CD4-positive, alpha-beta T cell treated with Interleukin-10 for 1 hour (primary cell): ENCODE measurements at places on chromosomes 7 and 10.

DNA sequence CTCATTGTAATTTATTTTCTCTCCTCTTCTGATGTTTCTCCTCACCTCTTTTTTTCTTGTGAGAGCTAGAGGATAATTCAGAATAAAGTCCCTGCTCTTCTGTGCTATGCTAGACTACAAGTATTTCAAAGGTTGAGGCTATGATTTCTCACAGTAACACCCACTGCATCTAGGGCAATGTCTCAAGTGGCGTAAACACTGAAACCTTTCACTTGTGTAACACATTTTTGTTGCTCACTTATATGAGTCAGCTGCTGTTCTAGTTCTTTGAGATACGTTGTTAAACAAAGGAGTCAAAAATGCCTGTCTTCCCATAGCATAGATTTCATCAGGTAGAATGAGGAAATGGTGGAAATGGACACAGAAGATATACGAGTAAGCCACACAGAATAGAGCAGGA lies 305.1 kb upstream of the PITRM1 start:
- no peak for DNase-seq

GRCh38 chr7:30990673-30991170 lies 27.0 kb downstream of the GHRHR start:
- DNase-seq: no peak

DNA sequence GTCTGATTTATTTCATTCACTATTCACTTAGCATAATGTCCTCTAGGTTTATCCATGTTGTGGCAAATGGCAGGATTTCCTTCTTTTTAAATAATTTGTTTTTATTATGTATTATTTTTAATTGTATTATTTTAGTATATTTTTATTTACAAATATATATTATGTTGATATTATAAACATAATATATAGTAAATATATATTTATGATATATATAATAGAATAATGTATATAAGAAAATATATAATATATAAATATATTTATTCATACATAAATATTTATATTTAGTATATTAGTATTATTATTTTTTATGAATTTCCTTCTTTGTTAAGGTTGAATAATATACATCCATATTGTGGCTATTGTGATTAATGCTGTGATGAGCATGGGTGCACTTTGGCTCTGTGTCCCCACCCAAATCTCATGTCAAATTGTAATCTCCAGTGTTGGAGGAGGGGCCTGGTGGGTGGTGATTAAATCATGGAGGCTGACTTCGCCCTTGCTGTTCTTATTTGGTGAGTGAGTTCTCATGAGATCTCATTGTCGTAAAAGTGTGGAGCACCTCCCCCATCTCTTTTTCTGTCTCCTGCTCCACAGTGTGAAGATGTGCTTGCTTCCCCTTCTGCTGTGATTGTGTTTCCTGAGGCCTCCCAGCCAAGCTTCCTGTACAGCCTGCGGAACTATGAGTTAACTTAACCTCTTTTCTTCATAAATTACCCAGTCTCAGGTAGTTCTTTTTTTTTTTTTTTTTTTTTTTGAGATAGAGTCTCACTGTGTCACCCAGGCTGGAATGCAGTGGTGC lies 52.3 kb upstream of the CYP2C18 start:
- no peak for DNase-seq

GRCh38 chr7:51299391-51300133 lies 17.0 kb downstream of the COBL start:
- DNase-seq: no peak

DNA sequence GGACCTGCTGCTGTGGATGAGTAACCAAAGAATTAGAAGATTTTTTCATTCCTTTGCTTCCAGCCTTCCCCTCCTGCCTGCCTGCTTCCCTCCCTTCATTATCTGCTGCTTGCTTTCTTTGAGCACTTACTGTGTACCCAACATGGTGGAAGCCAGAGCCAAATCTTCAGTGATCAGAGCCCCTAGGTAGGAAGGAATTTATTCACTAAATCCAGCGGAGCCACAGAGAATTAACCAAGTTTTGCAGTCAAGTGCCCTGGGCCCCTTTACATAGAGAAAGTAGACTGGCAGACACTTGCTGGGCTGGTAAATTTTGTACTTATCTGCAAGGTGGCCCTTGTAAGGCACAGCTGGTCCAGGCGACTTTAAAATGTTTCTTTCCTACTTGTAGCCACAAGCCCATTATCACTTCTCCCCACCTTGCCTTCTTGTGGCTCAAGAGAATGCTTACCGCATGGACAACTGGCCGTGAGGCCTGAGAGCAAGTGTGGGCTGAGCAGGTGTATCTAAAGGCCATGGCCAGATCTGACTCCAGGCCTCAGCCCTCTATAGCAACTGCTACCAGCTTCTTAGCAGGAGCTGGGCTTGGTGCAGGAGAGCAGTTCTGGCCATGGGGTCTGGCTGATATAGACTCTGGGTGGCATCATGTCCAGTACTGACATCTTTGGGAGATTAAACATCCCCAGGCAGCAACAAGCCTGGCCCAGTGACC lies 11.1 kb downstream of the UNC5B start:
- DNase-seq: no peak

- DNase-seq: peak; percentile 34
Observed at GRCh38 chr7:5780801-5781496, 514 bp downstream of the RNF216 start.

- no peak for DNase-seq
Observed at GRCh38 chr7:111164442-111164841, 73.5 kb downstream of the LRRN3 start.

- no peak for DNase-seq
Observed at GRCh38 chr7:94969434-94970084, 62.2 kb downstream of the PPP1R9A start.

- no peak for DNase-seq
Observed at GRCh38 chr10:92387289-92387940, 96.4 kb downstream of the MARCHF5 start.

- no peak for DNase-seq
Observed at GRCh38 chr10:116408719-116409118, 18.9 kb upstream of the PNLIPRP3 start.

DNA sequence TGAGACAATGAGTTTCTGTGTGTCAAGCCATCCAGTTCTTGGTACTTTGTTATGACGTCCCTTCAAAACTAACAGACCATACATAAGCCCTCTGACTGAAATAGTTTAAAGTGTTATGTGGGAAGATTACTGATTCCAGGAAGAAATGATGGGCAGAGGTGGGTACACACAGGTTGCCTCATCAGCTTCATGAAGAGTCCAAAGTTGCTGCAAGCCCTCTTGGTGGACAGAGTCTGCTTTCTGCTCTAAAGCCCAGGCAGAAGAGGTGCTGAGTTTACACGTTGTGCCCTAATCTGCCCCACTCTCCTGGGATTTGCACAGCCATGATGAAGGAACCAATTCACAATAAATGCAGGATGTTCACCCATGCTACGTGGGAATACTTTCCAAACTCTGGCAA lies 187.4 kb downstream of the PARD3 start:
- DNase-seq: no peak

DNA sequence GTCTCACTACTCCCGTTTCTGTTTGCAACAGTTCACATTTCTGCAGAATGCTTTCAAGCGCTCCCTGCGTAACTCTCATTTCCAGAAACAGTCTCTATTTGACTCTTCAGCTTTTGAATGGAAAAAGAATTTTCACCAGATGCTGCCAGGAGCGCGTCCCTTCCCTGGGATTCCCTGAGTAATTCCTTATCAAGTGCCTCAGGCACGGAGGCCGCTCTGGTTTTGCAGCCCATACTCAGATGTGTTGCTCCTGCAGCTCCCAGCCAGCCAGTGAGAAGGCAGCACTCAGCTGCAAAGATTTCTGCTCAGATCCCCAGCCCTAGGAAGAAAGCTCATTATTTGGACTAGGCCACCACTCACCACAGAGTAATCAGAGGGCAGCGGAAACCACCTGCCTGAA lies 161.1 kb upstream of the CHST15 start:
- no peak for DNase-seq

GRCh38 chr10:3887885-3888476 lies 103.0 kb upstream of the KLF6 start:
- peak; percentile 88 for DNase-seq

- DNase-seq: no peak
Observed at GRCh38 chr10:95742485-95742884, 13.5 kb upstream of the ENTPD1 start.

DNA sequence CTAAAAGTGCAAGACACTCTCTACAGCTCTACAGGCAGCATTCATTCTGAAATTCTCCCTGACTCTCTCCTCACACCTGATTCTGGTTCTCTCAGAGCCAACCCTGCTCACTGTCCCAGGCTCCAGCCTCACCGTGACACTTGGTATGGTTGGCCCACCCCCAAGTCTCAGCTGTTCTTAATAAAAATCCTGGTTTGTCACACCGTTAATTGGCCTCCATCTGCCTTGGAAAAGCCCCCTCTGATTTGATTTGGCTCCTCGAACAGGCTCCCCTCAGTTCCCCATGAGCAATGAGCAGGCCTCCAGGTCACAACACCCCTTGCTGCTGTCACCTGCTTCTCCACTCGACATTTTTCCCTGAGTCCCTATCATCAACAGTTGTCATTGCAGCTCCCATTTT lies 507.3 kb upstream of the AUTS2 start:
- DNase-seq: no peak

DNA sequence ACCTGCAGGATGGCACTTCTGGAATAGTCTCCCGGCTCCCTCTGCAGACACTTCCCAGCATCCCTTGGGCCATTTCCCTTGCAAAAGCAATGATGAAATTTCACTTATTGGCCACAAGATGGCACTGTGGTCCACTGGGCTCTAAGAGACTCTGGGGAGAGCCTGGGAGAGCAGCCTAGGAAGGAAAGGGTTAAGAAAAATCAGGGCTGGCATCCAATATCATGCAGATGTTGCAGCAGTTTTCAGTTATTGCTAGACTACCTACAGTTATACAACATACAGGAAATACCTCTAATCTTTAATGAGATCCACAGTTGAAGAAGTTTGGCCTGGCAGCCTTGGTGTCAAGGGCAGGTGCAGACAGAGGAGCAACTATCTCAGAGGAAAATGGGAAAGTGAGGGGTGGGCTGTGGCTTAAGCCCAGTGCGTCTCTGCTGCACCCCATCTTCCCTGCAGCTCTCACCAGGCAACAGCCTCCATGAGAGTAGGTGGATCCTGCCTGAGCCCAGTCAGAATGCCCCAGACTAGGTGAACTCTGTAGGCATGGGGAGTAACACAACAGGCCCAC lies 100.2 kb upstream of the PRSS58 start:
- DNase-seq: peak; percentile 53

GRCh38 chr7:14841869-14842268 lies 60.7 kb downstream of the DGKB start:
- no peak for DNase-seq
